ENCODE measurements at places on chromosomes 13 and 19.

DNA sequence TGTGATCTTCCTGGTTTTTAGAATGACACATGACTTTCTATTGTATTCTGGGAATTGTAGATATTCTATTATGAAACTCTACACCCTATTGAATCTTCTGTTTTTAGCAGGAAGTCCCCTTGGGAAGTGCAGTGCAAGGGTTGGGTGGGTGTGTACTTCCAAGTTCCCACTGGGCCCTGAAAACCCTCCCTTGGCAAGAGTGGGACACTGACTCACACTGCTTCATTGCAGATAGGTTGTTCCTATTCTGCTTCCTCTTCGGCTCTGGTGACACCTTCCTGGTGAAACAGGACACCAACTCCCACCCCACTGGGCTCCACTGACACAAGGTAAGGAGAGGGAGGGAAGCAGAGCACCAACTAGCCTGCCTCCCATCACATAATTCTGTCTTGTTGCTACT lies 121.8 kb downstream of the KCTD12 start:
- DNase-seq = no peak

GRCh38 chr13:110030394-110030928 lies 244.1 kb upstream of the IRS2 start:
- no peak for DNase-seq

DNA sequence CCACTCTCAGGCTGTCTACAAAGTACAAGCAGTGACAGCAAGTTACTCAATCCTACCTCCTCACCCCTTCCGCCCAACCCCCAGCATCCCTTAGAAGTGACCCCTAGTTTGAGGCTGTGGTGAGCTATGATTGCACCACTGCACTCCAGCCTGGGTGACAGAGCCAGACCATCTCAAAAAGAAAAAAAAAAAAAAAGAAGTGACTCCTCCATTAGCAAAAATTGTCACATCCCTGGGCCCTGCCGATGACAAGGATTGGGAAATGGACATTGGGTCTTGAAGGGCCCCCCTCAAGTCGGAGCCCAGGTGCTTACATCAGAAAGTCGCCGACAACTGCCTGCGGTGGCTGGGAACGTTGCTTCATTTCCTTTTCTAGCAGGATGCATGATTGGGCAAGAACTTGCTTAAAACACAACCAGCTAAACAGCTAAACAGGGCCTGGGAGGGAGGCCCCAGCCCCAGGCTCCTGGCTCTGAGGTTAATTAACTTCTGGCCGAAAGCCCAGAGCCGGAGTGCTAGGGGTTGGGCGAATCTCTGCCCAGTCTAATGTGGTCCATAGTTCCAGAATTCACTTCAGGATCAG lies 15.3 kb downstream of the RAB3D start:
- DNase-seq = no peak

- no peak for DNase-seq
These were observed 809 bp upstream of the B9D2 start for GRCh38 chr19:41364524-41365391.

DNA sequence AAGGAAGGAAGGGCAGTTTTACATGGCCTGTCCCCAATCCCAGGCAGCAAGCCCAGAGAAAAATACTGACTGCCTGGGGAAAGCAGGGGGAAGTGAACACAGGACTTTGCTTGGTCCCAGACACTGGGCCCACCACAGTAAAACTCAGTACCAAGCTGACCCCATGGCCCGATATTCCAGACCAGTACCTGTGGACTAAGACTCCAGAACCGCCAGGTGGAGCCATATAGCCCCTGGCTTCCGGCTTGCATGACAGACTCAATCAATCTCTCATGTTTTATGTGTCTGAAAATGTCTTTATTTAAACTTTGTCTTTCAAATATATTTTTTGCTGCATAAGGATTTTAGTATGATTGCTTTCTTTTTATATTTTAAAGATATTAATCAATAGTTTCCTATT lies 767.9 kb upstream of the SLITRK6 start:
- no peak for DNase-seq

GRCh38 chr13:75723901-75724300 lies 87.8 kb downstream of the LMO7 start:
- DNase-seq = no peak
